AML-193 (cell line): ENCODE measurements at places on chromosomes 16 and 17.

GRCh38 chr16:87484487-87485331 is 8.1 kb downstream of the ZCCHC14 start:
- no peak for DNase-seq

DNA sequence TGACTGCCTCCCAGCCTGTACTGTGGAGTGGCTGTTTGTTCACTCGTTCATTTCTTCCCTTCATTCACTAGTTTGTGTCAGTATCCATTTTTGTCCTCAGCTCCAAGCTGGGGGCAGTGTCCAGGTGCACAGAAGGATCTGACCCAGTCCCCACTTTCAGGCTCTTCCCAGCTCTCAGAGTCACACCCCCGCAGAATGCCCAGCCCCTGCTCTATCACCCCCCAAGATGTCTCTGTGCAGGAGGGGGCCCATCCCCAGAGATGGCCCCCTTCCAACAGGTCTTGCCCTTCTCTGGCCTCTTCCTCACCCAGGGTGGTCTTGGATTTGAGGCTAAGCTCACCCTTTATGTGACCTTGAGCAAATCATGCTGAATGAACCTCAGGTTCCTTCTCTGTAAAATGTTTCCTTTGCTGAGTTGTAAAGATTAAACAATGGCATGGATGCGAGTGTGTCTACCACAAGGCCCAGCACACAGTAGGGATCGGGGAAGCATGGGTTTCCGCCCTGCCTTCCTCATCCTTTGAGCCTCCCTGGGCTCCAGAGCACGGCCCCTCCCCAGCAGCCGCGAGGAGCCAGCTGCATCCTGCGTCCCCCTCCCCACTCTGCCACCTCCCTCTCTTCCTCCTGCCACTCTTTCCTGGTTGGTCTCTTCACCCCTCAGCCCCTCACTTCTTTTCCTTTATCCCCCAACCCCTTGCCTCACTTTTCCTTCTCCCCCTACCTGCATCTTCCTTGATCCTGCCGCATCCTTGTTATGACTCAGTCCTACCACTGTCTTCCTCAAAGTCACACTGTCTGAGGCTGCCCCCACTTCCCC is 2.8 kb downstream of the FBXL19 start:
- no peak for DNase-seq

GRCh38 chr17:77231076-77231871 is 90.5 kb downstream of the SEC14L1 start:
- DNase-seq = no peak

DNA sequence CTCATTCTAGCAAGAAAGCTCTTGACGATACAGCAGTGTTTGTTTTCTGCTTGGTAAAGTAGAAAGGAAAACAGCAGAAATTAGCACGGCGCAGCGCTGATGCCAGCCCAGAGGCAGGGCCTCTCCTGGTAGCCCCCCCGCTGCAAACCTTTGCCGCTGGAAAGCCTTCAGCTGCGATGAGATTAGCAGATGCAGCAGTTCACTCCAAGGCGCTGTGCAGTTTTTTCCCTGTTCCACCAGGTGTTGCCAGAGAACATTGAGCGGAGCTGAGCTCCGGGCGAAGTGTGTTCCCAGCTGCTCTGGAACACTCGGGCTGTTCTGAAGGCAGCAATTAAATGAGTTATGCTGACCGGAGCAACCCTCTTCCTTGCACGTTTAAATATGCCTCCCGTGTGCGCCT is 72.5 kb downstream of the RBFOX1 start:
- DNase-seq = no peak

- DNase-seq = no peak
Measured at GRCh38 chr16:30778549-30779244, 8.3 kb downstream of the ZNF629 start.

GRCh38 chr17:43475494-43476089 is 8.2 kb upstream of the DHX8 start:
- DNase-seq = no peak

DNA sequence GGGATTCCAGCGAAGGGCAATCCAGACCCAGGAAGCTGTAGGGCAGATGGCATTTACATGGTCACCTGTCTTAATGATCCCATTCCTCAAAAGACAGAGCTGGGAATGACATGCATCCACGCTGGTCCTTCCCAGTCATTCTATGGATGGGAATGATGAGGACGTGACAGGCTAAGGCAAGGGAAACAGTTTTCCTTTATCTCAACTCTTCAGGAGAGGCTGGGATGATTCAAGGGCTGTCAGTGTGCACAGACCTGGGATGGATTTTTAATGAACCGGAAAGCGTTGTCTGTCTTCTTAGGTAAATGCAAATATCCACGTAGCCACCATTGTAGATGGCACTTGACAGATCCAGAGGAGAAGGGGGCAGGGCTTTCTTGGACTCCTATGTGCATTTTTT is 483.2 kb upstream of the EEF2KMT start:
- DNase-seq = no peak

DNA sequence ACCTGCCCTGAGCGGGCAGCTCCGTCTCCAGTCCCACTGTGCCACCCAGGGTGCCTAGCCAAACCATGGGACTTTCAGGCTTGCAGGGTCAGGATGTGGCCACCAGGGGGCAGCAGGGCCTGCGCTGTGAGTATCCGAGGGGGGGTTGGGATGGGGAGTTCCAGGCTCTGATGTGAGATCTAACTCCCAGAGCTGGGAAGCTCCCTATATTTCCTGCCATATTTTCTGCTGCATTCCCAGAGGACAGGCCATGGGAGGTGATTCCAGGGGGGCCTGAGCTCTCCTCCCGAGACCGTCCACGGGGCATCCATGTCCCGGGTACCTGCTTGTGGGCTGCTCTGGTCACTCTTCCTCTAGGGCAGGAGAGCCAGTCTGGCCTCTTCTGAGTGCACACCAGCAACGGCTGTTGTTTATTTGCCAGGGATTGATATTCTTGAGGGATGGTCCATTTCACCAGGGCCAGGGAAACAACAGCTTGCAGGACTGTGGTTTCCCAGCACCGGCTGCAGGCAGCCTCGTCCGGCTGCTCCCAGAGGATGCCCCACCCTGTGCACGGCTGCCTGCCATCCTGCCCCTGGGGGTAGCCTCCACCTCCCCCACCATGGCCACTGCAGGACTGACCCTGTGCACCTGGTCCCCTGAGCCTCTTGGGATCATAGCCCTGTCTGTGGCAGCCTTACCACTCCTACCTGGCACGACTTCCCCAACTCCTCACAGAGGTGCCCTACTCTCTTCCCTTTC is 1.2 kb downstream of the GPR142 start:
- DNase-seq = peak; percentile 74

- no peak for DNase-seq
Measured at GRCh38 chr17:13204607-13205237, 186.9 kb upstream of the ELAC2 start.

- no peak for DNase-seq
Measured at GRCh38 chr17:30379303-30379902, 676 bp downstream of the CPD start.

DNA sequence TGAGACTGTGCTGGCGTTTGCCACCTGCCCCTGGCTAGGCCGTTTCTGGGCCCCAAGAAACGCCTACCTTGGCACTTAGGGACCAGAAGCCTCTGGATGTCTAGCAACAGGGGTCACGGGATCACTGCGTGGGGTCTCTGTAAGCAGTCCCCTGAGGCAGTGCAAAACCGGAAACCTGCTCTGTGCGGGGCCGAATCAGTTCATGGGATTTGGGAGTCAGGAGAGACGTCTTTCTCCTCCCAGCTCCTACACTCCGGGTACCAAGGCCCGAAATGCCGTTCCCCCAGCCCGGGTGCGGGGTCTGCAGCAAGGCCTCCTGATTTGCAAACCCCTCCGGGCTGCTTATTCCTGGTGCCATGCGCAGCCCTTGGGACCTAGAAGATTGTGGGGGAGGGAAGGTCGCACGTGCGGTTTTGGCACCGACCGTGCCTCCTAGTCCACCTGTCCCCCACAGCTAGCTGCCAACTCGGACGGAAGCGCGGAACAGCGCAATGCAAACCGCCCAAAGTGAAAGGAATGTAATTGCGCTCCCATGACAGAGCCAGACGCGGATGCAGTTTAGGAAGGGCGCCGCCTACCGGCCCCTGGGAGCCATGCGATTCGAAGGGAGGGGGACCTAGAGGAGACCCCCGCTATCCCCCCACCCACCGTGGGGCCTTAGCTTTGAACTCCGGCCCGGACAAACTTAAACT is 6.5 kb downstream of the IRX5 start:
- DNase-seq = no peak

DNA sequence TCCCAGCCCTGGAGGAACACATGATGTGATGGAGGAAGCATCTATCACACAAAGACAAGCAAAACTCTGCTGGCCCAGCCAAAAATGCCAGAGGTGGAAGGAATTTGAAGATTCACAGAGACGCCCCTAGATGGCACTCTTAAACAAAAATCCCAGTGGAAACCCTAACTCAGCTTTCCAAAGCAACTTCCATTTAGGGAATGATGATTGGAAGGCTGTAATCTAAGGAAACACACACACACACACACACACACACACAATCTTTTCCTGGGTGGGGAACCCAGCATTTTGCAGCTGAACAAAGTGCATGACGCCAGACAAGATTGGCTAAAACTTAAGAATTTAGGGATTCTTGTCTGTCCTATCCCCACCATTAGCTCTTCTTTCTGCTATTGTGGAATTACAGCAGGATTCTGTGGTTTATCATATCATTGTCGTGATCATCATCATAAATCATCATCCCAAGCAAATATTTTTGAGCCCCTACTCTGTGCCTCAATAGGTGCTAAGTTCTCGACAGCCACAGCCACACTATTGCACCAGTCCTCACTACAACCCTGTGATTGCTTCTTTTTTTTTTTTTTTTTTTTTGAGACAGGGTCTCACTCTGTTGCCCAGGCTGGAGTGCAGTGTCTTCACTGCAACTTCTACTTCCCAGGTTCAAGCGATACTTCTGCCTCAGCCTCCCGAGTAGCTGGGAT is 1.6 kb upstream of the LDAF1 start:
- peak; percentile 20 for DNase-seq

GRCh38 chr16:80973991-80974390 is 32.7 kb downstream of the CMC2 start:
- DNase-seq = no peak

DNA sequence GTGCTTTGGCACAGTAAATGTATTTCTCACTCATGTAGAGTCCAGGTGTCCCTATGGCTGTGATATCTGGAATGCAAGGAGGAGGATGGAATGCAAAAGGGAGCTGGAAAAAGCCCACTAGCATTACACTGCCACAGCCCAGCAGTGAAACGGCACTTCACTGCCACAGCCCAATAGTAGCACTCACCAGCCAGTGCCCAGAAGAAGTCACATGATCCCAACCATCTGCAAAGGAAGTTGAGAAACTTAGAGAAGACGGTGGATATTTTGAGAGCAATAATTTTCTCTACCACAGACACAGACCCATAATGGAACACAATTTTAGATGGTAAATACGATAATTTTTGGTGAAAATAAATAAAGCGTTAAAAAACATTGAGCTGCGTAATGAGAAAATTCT is 51.8 kb downstream of the C16orf82 start:
- DNase-seq = peak; percentile 35

GRCh38 chr17:7133424-7133823 is 18.8 kb upstream of the ASGR2 start:
- DNase-seq = no peak

- DNase-seq = no peak
Measured at GRCh38 chr16:88907768-88908167, 41.3 kb upstream of the PABPN1L start.

DNA sequence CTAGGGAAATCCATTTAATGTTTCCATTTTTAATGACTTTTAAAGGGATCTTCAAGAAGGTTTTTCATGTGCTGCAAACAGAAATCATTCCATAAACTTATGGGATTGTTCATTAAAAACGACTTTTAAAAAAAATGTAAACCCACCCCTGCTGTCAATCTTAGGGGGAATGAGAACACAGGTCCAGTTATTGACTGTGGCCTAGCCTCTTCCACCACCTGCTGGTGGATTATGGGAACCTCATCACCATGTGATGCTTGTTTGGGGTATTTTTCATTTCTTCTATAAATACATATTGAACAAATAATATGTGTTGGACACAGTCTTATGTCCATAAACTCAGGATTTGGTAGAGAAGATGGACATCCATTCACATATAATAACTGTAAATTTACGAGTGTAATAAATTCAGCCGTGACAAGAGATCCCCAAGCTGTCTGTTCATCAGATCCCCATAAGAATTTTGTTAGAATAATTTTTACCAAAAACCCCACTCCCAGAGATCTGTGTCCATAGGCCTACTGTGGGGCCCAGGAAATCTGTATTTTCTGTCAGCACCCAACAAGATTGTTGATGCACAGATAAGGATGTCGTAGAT is 42.0 kb upstream of the TMC5 start:
- DNase-seq = peak; percentile 20

GRCh38 chr16:3718019-3718391 is 681 bp upstream of the TRAP1 start:
- no peak for DNase-seq

GRCh38 chr17:80113033-80113484 is 11.7 kb downstream of the GAA start:
- DNase-seq = no peak

DNA sequence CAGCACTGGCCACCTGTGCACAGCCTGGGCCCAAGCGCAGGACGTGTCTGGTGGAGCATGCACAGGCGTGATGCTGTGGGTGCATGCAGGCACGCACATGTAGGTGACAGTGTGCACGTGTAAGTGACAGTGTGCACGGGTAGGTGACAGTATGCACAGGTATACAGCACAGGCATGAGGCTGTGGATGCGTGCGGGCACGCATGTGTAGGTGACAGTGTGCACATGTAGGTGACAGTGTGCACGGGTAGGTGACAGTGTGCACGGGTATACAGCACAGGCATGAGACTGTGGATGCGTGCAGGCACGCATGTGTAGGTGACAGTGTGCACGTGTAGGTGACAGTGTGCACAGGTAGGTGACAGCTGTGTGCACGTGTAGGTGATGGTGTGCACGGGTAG is 7.9 kb downstream of the RPUSD1 start:
- no peak for DNase-seq

DNA sequence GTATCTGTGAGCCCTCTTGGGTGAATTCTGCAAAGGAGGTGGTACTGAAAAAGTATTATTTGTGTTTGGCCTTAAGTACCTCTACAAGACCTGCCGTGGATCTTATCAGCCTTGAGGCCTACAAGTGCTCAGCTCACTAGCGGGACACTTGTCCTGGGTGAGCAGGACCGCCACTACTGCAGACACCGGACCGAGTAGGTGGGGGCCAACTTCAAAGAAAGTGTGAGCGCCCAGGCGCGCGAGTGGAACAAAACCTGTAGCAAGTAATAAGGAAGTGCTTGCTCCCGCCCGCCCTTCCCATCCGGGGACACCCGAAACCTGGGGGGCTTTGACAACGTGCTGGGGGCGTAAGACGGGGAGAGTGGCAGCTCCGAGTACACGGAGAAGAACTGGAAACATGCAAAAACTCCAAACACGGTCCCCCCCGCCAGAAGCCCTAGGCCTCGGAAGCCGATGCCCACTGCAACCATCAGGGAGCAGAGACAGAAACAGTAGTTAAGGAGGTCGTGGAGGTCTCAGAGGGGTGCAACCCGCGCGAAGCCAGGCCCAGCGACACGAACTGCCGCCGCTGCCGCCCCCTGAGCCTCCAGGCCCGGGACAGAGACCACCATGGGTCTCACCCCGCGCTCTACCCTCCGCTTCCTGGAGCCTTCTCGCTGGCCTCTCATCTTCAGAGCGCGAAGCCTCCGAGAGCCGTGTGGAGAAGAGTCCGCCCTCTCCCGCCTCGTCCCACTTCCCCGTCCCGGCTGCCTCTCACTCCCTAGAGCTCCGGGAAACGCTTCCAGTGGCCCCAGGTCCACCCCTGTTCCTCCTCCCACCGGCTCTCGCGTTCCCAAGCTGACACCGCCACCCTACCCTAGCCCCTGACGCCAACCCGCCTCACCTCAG is 537 bp downstream of the CNOT1 start:
- peak; percentile 24 for DNase-seq
